ENCODE measurements at places on chromosomes 1 and 21. TPM values are rescaled to one million over a fixed set of nuclear protein-coding genes. Genes with fewer than 3 reads are reported as not detected.

Gene WRAP73
- total RNA-seq = 19.5 TPM

Gene CASQ1
- not detected for total RNA-seq

Gene RNU11
- not detected for total RNA-seq

Gene TENT5C
- 0.07 TPM for total RNA-seq

Gene DHRS3
- total RNA-seq = 42.4 TPM

Gene PAPPA2
- total RNA-seq = not detected

Gene DCST2
- total RNA-seq = 0.17 TPM

Gene ZNF670
- total RNA-seq = 3.3 TPM

Gene LORICRIN
- total RNA-seq = not detected

All from A549 treated with GW870086 at 1 μM for 4 hours (cell line).